ENCODE measurements at places on chromosomes 16 and 17.

DNA sequence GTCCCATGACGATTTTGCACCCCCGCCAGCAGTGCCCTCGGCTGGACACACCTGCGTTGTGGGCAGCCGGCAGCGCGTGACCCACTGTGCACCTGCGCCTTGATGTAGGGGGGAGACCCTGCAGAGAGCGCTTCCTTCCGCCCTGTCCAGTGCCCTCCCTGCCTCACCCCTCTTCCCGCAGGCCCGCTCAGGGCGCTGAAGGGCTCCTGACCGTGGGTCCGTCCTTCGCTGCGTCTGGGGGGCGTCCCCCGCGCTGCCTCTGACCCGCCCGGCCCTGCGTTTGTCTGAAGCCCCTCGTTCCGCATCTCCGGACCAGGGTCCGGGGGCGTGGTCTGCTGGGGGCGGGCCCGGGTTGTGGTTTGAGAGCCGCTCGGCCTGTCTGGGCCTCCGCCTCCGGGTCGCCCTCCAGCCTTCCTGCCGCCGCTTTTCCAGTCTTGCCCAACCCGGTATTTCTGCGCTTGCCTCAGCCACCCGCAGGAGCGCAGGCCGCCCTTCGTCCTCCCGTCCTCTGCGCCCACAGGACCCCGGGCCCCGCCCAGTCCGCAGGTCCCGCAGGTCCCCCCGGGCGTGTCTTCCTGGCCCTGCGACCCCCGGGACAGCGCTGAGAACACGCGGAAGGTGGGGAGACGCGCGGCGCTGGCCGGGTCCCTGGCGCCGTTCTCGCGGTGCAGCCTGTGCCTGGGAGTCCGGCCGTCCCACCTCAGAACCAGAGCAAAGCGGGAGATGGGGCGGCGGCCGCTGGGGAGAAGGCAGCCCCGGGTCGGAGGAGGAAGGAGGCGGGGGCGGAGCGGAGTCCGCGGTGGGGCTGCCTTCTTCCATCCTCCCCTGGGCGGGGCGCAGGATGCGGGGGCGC lies 4.0 kb upstream of the IL17C start:
- DNase-seq = no peak

GRCh38 chr16:48444574-48444973 lies 59.4 kb upstream of the SIAH1 start:
- no peak for DNase-seq

DNA sequence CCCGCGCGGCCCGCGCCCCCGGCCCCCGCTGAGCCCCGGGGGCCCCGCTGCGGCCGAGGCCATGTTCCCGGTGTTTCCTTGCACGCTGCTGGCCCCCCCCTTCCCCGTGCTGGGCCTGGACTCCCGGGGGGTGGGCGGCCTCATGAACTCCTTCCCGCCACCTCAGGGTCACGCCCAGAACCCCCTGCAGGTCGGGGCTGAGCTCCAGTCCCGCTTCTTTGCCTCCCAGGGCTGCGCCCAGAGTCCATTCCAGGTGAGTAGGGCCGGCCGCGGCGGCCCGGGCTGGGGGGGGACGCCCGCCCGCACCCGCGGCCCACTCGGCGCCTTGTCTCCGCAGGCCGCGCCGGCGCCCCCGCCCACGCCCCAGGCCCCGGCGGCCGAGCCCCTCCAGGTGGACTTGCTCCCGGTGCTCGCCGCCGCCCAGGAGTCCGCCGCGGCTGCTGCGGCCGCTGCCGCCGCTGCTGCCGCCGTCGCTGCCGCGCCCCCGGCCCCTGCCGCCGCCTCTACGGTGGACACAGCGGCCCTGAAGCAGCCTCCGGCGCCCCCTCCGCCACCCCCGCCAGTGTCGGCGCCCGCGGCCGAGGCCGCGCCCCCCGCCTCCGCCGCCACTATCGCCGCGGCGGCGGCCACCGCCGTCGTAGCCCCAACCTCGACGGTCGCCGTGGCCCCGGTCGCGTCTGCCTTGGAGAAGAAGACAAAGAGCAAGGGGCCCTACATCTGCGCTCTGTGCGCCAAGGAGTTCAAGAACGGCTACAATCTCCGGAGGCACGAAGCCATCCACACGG lies 504 bp downstream of the MAZ start:
- no peak for DNase-seq

- peak; percentile 23 for DNase-seq
These were observed 21.2 kb downstream of the SMG6 start for GRCh38 chr17:2282297-2282873.

DNA sequence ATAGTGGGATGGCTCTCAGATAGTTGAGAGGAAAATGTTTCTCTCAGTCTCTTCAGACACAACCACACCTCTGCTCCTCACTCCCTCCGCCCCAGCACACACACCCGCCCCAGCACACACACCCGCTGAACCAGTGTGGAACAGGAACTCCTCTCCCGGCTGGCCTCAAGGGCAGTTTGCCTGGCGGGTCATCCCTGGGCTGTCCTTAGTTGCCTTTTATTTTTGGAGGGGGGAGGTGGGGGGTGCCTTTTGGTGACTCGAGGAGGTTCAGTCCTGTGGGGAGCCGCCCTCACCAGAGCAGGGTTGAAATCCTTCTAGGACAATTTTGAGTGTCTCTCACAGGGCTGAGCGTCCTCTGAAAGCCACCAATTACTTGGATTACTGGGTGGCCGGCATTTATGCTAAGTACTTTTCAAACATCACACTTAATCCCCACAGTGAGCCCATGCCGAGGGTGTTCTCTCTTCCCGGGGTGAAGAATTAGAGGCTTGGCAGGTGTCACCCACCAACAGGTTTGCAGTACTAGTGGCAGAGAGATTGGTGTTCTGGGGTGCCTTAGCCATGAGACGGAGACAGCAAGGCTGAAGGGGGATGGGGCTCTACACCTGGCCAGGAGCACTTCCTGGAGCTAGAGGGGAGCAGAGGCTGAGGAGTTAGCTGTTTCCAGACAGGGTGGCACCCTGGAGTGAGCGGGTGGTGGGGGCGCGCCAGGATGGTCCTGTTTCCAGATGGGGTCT lies 2.8 kb downstream of the RASD1 start:
- DNase-seq = no peak

DNA sequence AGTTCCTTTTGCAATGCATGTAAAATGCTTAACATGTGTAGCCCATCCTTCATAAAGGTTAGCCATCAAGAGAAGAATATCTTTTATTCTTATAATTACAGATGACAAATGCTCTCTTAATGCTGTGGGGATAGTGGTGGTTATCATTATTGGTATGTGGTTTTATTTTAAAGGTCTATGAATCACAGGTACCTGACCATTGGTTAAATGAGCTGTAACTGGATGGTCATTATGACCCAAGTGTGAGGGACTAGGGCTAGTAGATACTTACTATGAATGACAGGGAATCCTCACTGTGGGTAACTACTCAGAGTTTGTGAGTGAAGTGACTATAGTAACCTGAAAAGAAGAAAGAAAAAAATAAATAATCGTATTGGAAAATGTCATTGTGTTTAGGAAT lies 78.8 kb downstream of the CDRT15 start:
- no peak for DNase-seq

GRCh38 chr16:73711406-73712080 lies 585.1 kb upstream of the PSMD7 start:
- DNase-seq = no peak

DNA sequence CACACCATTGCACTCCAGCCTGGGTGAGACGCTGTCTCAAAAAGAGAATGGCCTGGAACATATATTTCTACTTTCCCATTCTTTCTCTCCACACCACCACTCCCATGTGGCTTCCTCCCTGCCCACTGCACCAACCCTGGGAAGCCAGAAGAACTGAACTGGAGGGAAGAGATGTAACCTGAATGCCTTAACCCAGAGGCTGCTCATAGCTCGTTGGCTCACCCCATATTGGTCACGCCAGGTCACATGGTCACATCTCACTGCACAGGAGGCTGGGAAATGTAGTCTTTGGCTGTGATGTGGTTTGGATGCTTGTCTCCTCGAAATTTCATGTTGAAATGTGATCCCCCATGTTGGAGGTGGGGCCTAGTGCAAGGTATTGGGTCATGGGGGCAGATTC lies 5.9 kb upstream of the DNAH17 start:
- DNase-seq = no peak
